ENCODE measurements at places on chromosomes 4 and X.

GRCh38 chrX:136147315-136147901 is at the start of gene FHL1:
Gene FHL1 (plus strand): TSS chrX:136147533.
- DNase-seq = no peak

DNA sequence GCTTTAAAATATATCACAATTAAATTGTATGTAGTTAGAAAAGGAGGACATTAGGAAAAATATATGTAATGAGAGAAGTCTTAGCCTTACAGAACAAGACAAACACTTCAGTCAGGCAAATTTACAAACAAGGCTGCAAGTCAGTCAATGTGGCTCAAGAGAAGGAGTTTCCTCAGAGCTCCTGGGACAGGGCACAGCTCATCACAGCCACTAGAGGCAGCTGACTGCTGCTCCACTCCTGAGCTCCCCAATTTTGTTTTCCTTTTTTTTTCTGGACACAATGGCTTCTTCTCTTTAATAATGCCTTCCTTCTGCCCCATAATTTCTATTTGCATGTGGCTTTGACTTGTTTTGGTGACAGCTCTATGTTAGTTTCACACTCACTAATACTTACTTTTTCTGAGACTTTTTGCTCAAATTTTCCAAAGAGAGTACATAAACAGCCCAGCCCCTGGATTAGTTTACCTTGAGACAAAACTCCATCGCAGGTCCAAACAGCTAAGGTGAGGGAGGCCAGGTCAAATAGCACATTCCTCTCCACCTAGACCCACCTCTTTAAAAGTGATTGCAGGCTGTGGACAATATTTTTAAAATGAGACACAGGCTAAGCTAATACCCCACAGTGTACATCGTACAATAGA is 850.4 kb upstream of the FRG1 start:
- no peak for DNase-seq

- DNase-seq = no peak
Measured at GRCh38 chr4:139684351-139684750, 18.7 kb downstream of the MGST2 start.

- no peak for DNase-seq
Measured at GRCh38 chr4:1633993-1634392, 50.1 kb downstream of the FAM53A start.

DNA sequence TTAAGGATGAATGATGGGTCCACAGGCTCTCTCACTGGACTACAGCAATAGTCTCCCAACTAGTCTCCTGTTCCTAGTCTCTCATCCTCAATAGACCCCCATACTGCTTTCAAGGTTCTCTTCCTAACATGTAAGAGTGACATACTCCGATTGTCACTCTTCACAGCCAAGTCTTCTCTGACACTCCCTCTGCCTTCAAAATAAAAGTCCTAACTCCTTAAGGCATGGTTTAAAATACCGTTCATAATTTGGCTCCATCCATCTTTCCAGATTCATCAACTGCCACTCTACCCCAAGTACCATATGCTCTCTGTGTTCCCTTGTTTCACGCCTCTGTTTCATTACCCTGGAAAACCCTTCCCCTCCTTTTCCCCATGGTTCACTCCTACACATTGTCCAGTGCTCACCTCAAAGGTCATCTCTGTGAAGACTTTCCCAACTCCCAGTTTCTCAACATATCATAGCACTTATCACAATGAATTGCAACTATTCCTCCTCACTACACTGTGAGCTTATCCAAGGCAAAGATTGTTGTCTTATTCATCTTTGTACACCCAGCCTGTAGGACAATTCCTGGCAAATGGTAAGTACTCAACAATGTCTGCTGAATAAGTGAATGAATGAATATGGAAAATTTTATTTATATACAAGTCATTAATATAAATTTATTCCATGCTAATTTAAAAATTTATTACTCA is 26.0 kb downstream of the SMARCA1 start:
- DNase-seq = no peak

DNA sequence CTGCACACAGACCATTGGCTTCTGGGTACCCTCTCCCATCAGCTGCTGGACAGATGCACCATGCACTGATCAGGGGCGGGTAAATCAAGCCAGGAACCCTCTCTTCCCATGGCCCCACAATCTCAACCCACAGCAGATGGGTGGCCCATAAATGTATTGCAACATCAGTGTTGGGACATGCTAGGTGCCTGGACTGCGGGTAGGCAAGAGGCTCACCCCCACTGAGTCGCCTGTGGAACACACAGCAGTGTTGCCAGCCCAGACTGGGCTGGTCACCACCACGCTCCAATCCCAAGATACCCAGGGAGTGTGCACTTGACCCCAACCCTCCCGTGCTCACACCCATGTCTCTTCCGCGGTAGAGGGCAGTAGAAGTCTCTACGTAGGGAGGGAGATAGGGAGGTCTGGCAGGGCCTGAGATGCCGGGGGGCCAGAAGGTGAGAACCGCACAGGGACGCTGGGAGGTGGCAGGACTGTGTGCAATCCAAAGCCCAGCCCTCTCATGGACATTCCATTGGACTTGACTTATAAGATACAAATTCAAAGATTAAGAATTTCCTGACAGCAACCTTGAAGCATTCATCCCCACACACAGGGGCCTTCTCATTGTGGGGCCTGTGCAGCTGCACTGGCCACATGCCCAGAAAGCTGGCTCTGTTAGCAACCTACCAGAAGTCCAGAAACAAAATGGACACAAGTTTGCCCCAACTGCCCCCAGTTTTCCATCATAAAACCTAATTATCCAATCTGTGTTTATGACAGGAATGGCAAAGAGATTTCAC is 183.7 kb downstream of the NSUN7 start:
- DNase-seq = no peak

- no peak for DNase-seq
Measured at GRCh38 chr4:77833126-77833724, 14.1 kb upstream of the CNOT6L start.

- DNase-seq = no peak
Measured at GRCh38 chr4:5470318-5471198, 237.8 kb downstream of the EVC2 start.

DNA sequence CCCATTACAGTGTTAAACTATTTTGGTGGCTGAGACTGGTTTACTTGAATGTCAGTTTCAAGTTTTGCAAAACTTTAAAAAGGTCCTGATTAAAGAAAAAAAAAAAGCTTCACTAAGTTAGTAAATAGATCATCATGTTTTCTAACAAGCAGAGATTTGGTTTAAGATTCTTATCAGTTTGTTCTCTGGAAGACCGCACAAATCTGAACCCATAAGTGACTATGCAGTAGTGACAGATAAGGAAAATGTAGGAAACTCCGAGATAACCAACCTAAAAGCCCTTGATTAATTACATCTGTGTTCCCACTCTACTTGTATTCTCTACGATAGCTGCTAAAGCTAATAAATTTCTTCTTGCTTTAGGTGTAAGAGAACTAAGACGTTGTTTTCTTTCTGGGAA is 1799.8 kb upstream of the ADGRL3 start:
- DNase-seq = no peak

GRCh38 chr4:73868206-73869129 is 725 bp upstream of the CXCL1 start:
- no peak for DNase-seq

DNA sequence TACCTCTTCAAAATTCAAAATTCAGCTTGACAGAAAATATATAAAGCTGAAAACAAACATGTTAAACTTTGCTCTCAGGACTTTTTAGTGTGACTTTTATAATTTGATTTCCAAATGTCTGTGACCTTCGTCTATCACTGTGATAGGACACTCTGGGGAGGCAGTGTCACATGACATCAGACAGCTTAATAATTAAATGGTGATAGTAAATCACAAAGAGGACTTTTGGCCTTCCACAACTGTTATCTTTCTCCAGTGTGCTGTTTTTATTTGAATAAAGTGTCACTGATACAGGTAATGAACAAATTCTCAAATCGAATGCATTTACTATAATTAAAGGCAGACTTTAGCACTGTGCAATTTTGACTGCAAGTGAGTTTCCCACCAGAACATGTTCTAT is 83.1 kb downstream of the MID1 start:
- no peak for DNase-seq

DNA sequence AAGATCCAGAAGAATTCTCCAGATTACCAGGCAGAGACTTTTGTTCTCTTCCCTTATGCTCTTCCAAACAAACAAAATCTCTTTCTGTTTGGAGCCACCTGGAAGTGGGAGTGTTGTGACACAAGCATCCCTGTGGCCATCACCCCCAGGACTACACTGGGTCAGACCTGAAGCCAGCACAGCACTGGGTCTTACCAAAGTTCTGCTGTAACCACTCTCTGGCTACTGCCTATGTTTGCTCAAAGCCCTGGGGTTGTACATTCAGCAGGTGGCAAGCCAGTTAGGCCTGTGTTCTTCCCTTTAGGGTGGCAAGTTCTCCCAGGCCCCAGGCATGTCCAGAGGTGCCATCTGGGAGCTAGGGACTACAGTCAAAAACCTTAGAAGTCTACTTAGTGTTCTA is 43.7 kb upstream of the MAOA start:
- no peak for DNase-seq

GRCh38 chr4:120658772-120659171 is 263.8 kb downstream of the PRDM5 start:
- DNase-seq = no peak

GRCh38 chr4:67983333-67983732 is 20.0 kb upstream of the TMPRSS11A start:
- no peak for DNase-seq

- no peak for DNase-seq
Measured at GRCh38 chrX:10756441-10756840, 136.1 kb upstream of the MID1 start.

GRCh38 chrX:149877636-149878035 is 3.3 kb upstream of the MAGEA8 start:
- no peak for DNase-seq

- DNase-seq = no peak
Measured at GRCh38 chr4:101833480-101833879, 43.0 kb downstream of the BANK1 start.

- DNase-seq = no peak
Measured at GRCh38 chrX:6134255-6134654, 94.4 kb downstream of the NLGN4X start.

- DNase-seq = no peak
Measured at GRCh38 chr4:185017964-185018772, at the start of gene HELT. Gene HELT (plus strand): TSS chr4:185018490. CDS start chr4:185018929, 439 bp downstream.

DNA sequence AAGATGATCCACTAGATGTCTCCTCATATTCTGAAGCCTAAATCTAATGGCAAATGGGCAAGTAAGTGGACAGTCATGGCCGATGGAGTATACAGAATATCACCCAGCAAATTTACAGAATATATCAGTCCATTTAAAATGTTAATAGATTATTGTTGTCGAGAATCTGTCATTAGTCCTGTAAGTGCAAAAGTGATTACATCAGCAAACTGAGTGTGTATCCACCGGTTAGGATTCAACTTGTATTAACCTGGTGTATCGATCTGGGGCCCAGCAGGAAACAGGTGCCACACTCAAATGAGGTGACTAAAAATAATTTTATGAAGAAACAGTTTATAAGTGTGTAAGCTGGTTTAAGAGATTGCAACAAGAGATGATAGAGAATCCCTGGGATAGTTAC is 367.9 kb upstream of the FAM47C start:
- no peak for DNase-seq

DNA sequence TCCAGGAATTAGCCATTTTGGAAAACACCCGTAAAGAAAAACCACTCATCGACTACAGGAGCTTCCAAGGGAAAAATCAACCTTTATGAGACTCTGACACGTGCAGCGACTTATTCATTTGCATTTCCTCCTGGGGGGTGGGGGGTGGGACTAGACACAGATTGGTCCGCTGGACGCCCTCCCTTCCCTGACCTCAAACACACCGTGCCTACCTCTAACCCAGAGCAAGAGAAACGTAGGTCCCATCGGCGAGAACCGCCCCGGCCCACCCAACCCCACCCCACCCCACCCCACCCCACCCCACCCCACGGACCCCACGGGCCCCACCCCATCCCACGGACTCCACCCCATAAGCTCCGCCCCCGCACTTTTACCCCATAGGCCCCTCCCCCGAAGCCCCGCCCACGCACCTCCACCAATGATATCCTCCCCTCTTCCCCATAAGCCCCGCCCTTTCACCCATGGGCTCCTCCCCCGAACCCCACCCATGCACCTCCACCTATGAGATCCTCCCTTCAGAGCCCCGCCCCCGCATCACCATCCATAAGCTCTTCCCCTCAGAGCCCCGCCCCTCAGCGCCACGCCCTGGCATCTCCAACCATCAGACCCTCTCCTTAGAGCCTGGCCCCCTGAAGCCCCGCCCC is 1.1 kb downstream of the GTPBP6 start:
- DNase-seq = no peak

DNA sequence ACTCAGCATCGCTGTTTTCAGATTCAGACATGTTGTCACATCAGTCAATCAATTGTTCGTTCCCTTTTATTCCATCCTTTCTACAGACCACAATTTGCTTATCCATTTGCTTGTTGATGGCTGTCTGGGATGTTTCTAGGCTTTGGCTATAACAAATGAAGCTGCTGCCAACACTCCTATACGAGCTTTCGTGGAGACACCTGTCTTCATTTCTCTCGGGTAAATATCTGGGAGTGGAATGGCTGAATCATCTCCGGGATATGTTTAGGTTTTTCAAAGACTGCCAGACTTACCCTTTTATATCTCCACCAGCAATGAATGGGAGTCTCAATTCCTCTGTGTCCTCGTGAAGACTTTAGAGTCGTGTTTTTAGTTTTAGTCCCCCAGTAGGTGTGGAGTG is 118.9 kb downstream of the SORCS2 start:
- DNase-seq = no peak

DNA sequence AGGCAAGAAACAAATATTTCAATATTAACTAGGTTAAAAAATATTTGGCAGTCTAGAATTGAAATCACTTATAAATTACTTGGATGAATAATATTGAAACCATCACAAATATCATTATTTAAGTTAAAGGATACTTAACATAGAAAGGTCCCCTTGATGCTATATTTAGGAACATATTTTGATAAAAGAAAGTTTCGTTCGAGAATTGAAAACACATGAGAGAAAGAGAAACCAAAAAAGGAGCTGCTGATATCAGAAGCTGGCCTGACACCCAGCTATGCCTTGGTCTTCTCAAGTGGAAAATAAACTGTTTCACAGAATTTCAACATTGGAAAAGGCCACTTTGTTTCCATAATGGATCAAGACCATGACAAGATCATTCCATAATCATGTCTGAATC is 762.4 kb downstream of the DMD start:
- no peak for DNase-seq

DNA sequence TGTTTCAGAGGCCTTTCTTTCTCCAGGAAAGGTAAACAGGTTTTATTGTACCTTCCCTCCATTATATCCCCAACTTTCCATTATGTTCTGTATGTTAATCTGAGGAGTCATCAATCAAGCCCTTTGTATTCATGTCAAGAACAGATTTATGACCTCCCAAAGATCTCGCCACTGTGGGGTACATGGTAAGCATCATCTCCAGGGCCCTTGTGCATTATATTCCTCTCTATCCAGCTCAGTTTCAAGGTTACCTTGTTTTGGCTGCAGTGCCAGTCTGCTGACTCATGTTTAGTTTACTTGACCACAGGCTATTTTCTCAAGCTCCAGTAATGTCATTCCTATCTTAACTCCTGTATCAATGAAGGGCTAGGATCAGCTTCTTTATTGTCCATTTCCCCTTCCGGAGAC is 125.1 kb upstream of the FRMPD4 start:
- no peak for DNase-seq
